Stimulated activated CD4-positive, alpha-beta T cell treated with anti-CD3 and anti-CD28 coated beads, Interleukin-4, amount 100 ng/mL, for 1 hour (primary cell): ENCODE measurements at places on chromosomes 4 and X.

GRCh38 chr4:165982934-165983333, 109.9 kb downstream of the TLL1 start:
- DNase-seq: no peak

DNA sequence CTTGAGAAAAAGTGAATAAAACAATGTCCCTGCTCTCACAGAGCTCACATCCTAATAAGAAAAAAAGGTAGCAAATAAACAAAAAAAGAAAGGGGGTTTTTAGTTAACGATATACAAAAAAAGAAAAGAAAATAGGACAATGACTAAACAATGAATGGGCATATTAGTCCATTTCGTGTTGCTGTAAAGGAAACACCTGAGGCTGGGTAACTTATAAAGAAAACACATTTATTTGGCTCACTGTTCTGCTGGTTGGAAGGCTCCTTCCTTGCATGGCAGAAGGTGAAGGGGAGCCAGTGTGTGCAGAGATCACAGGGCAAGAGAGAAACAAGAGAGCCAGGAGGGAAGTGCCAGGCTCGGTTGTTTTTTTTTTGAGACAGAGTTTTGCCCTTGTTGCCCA, 4.7 kb upstream of the KLF3 start:
- DNase-seq: no peak

GRCh38 chr4:174559894-174560293, 37.6 kb upstream of the HPGD start:
- DNase-seq: no peak

DNA sequence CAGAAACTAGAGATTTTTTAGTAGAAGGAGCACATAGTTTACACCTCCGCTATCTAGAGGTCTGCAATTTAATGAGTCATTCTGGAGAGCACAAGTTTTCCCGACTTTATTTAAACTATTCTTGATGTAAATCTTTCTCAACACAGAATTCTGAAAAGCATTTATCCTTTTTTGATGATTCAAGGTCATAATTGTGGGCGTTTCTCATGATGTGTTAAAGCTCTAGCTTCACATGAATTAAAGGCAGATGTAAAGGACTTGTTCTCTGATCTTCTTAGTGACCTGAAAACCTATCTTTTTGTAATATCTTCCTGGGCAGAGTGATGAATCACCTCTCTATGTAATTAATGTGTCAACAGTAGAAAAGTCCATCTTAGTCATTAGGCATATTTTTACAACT, 128.8 kb downstream of the COMMD8 start:
- DNase-seq: no peak

DNA sequence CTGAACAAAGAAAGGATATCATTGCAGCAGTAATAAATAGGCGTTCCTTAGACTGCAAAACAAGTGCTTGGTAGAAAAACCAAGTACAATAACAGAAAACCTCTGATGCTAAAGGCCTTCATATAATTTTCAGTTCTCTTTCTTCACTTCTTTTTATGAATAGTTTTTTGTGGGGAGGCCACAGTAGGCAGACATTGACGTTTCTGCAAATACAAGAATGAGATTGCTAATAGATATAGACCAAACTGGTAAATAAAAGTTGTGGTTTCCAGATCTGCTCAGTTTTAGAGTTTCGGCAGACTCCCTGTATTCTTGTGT, 57.0 kb upstream of the RAP1GDS1 start:
- no peak for DNase-seq
